ENCODE measurements at places on chromosomes 5 and 9. TPM values are rescaled to one million over a fixed set of nuclear protein-coding genes. Genes with fewer than 3 reads are reported as not detected.

The POC5 gene
- total RNA-seq: 12.7 TPM

The AQP7 gene
- 2.4 TPM for total RNA-seq

The GALNT10 gene
- 23.4 TPM for total RNA-seq

The KLHL3 gene
- total RNA-seq: 3.5 TPM

The PCDHGB3 gene
- total RNA-seq: 0.54 TPM

The SPATA31E1 gene
- not detected for total RNA-seq

The ELL2 gene
- 78.1 TPM for total RNA-seq

The STING1 gene
- total RNA-seq: not detected

The CDH12 gene
- not detected for total RNA-seq

The OR4F3 gene
- total RNA-seq: not detected

The HIGD2A gene
- 110 TPM for total RNA-seq

The C1QTNF2 gene
- total RNA-seq: not detected

The RNF183 gene
- 1.5 TPM for total RNA-seq

The NIPAL4 gene
- 0.86 TPM for total RNA-seq

DNA sequence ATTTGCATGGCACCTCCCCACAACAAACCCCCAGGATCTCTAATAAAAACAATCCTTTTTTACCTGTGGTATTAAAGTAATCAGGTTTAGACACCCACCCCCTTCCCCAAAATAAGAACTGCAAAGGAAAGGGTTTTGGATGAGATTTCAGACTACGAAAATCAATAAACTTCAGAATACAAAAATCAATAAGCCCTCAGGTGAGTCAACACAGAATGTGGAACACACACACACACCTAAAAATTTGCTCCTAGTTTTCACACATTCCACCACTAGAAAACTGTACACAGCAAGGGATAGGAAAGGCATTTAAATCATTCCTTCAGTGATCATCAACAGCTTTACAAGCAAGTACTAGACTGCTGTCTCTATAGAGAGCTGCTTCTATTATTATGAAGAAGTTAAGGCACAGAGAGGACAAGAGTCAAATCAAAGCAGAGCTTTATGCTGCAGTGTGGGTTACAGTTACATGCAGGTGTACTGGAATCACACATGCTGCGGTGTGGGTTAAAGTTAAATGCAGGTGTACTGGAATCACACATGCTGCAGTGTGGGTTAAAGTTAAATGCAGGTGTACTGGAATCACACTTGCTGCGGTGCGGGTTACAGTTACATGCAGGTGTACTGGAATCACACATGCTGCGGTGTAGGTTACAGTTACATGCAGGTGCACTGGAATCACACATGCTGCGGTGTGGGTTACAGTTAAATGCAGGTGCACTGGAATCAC, 36.3 kb downstream of the PFDN1 start:
- no peak for DNase-seq

DNA sequence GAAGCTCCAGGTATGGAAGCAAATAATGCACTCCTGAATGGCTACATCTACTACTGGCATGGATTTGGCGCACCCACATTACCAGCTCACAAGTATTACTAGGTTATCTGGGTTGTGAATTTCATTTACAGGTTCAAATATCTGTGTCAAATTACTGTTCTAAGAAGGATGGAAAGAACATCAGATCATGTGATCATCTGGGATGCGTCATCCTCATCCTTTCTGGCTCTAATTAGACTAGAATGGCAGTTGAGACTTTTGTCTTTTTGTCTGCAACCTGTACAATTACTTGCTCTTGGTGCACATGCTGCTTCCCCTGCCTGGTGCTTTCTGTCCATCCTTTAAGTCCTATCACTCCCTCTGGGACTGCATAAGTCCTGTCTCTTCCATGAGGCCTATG, 64.1 kb downstream of the PJA2 start:
- DNase-seq: no peak

DNA sequence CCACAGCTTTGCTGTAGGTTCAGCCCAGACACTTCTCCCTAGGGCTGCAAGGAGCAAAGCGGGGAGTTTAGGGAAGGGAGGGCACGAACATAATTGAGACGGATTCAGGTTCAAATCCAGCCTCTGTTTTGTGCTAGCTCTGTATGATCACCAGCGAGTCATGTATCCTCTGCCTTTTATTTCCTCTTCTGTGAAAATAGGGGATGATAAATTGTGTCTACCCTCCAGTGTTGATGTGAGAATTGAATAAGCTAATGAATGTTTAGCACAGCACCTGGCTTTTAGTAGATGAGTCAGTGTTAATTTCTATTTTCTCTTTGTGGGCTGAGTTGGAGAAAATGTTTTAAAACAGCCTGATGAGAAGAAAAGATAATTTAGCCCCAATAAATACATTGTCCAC, 6.2 kb downstream of the MLANA start:
- DNase-seq: no peak

DNA sequence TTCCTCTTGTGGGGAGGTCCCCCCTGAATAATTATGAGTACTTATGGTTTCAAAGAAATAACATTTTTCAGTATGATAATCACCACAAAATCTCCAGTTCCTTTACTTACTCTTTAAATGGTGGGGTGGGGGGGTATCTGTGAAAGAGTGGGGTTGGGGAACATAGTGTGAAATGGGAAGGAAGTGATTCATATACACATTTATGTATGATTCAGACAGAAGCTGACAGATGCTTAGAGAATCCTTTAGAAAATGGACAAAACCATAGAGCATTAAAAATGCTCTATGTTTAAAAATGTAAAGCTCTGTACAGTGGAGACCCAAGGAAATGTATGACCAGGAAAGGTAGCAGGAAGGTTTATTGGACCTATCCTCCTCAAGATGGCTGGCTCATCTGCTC, 267.5 kb upstream of the GRIA1 start:
- DNase-seq: no peak

- DNase-seq: no peak
Observed at GRCh38 chr5:104171958-104172690, 609.5 kb upstream of the NUDT12 start.

- DNase-seq: no peak
Observed at GRCh38 chr5:64585646-64586045, 79.8 kb downstream of the RGS7BP start.

GRCh38 chr9:130860458-130861316, 25.6 kb downstream of the ABL1 start:
- DNase-seq: no peak

- DNase-seq: no peak
Observed at GRCh38 chr5:75142566-75143136, 90.3 kb upstream of the GCNT4 start.

DNA sequence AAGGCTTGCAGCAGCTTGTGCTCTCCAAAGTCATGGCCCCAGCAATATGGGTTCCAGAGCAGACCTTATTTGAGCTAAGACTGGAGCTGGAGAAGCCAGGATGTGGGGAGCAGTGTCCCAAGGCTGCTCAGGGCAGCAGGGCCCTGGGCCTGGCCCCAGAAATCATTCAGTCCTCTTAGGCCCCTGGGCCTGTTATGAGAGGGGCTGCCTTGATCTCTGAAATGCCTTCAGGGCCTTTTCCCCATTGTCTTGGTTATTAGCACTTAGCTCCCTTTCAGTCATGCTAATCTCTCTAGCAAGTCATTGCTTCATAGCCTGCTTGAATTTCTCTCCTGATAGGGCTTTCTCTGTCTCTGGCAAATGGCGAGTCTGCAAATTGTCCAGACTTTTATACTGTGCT, 9.1 kb downstream of the CATSPER3 start:
- DNase-seq: no peak

- no peak for DNase-seq
Observed at GRCh38 chr5:54281960-54282692, 28.2 kb downstream of the ARL15 start.

DNA sequence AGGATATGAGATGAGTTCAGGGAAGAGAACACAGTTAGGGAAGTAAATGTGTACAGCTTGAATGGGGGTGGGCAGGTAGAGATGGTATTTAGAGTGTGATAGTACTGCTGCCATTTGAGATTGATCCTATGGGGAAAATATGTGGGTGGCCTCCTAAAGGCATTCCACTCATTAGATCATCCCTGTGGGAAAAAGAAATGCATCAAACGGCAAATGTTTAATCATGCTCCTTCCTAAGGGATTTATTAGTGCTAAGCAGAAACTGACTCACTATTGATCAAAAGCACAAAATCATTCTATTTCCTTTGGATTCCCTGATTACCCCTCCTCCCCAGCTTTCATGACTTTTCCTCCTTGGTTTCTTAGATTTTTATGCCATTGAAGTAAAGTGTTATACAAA, 36.4 kb upstream of the SMC5 start:
- no peak for DNase-seq

DNA sequence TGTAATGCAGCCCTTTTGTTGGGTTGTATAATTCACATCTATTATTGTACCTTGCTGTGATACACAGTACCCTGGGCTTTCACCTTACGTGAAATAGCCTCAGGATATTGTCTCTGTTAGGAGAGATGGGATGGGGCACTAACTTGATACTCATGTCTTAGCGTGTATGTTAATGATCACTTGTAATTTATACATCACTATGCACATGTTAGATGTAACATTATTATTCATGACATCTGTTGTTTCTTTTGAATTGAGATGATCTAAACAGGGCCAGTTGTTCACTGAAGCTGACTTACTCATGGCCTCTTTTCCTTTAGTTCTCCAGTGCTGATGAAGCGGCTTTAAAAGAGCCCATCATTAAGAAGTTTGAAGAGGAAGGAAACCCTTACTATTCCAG, 65.2 kb downstream of the MCCC2 start:
- DNase-seq: no peak

- no peak for DNase-seq
Observed at GRCh38 chr9:99660191-99660636, 161.5 kb upstream of the NR4A3 start.

GRCh38 chr9:130299785-130300615, 34.4 kb downstream of the HMCN2 start:
- DNase-seq: no peak

DNA sequence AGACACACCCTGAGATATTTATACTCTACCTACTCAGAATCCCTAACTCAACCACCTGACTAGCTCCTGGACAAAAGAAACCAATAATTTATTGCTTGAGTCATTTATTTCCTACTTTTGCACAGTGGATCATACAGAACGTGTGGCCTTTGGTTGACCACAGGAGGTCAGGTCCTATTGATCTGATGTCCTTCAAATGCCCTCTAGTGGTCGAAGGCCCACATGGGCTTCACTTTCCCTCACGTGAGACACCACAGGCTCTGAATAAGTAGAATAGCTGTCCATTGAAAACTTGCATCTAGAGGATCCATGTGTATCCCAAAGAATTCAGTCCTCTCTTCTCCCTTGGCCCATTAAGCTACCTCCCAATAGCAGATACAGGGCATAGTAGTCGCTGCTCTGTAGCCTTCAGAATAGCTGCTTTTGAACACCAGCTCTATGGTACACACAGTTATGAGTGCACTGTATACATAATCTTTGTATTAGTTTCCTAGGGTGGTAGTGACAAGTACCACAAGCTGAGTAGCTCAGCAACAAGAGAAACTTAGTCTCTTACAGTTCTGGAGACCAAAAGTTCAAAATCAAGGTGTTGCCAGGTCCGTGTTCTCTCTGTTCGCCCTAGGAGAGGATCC, 177.6 kb upstream of the SMARCA2 start:
- peak; percentile 55 for DNase-seq
